ENCODE measurements at places on chromosomes 1 and 21.

DNA sequence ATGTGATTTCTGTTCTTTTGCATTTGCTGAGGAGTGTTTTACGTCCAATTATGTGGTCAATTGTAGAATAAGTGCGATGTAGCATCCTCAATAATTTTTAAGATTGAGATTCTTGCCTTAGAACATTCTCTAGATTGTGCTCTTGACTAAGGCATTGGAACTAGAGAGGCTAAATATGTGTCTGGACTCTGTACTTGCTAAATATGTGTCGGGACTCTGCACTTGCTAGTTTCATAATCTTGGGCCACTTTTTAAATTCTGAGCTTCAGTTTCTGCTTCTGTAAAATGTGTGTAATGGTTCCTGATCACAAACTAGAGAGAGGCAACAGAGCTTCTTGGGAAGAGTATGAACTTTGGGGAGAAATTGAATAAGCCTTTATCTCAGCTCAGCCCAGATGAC is 21.6 kb downstream of the HLX start:
- no peak for DNase-seq

DNA sequence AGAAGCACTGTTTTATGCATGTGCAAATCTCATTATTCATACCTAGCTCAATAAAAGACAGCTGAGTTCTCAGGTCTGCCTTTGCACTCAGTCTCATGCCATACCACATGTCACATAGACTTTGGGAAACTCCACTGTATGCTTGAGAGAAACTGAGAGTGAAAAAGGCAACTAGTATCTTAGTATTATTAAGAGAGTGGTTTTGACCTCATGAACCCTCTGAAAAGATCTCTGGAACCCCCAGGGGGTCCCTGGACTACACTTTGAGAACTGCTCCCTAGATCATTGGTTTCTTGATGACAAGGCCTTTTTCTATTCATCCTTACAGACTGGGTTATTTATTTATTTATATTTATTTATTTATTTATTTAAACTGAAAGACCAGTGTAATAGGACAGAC is 3.7 kb upstream of the RHEX start:
- DNase-seq = no peak

GRCh38 chr21:27580276-27580675 is 613.4 kb upstream of the ADAMTS5 start:
- DNase-seq = no peak

GRCh38 chr1:76511558-76512179 is 355.6 kb upstream of the ST6GALNAC5 start:
- DNase-seq = no peak

DNA sequence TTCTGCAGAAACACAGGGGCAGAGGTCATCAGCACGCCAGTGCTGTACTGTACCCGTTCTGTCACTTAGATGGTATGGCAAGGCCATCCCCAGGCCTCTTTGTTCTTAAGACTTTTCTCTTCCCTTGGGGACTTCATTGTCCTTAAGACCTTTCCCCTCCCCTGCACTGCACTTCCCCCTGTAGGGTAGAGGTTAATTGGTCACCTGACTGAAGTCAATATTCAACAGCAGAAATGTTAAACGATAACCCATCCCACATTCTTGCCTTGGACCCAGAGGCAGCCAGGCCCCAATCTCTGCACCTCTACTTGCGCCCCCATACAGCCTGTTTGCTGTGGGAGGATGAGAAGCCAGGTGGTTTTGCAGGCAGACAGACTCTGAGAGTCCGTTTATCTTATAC is 10.2 kb downstream of the PHGDH start:
- no peak for DNase-seq

GRCh38 chr1:230707732-230708630 is 5.9 kb downstream of the AGT start:
- no peak for DNase-seq

DNA sequence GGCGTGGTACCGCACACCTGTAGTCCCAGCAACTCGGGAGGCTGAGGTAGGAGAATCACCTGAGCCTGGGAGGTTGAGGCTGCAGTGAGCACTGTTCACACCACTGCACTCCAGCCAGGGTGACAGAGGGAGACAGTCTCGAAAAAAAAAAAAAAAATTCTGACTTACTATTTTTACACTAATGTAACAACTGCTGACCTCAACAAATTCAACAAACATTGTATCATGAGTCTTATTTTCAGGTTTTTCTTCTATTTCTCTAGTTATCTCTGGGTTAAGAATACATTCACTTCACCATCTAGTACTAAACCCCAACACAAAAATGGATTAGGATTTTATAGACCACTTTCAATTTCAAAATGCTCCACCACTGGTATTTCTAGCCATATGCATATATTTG is 72.9 kb downstream of the UBR4 start:
- no peak for DNase-seq

GRCh38 chr1:37305841-37306240 is 168.5 kb upstream of the ZC3H12A start:
- no peak for DNase-seq

DNA sequence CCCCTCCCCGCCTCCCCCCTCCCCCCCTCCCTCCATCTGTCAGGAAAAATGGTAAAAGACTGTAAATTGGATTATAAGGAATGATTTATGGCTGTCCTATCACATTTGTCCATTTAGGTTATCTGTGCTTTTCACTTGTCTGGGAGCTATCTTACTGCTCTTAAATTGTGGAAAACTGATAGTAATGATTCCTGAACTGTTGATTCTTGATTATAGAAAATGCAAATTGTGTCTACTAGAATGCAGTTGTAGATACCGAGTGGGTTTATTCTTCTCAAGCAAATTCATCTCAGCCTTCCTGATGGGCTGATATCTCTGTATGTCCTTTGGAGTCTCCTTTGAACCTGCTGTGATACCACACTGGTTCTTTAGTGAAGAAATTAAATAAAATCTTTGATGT is 12.3 kb downstream of the RYR2 start:
- DNase-seq = no peak

DNA sequence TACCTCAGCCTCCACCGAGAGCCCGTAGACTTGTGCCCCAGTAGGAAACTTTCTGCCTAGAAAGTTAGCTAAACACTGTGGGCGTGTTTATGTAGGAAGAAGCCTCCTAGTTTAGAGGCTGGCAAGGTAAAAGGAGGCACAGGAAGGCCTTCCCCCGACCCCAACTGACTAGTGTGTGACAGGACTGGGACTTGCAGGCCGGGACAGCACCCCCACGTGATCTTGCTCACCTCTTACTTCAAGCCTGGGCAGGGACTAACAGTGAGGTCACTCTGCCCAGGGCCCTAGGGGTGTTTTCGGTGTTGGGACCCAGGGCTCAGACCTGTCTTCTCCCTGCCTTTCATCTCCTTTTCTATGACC is 392 bp upstream of the TAGLN2 start:
- peak; percentile 39 for DNase-seq

DNA sequence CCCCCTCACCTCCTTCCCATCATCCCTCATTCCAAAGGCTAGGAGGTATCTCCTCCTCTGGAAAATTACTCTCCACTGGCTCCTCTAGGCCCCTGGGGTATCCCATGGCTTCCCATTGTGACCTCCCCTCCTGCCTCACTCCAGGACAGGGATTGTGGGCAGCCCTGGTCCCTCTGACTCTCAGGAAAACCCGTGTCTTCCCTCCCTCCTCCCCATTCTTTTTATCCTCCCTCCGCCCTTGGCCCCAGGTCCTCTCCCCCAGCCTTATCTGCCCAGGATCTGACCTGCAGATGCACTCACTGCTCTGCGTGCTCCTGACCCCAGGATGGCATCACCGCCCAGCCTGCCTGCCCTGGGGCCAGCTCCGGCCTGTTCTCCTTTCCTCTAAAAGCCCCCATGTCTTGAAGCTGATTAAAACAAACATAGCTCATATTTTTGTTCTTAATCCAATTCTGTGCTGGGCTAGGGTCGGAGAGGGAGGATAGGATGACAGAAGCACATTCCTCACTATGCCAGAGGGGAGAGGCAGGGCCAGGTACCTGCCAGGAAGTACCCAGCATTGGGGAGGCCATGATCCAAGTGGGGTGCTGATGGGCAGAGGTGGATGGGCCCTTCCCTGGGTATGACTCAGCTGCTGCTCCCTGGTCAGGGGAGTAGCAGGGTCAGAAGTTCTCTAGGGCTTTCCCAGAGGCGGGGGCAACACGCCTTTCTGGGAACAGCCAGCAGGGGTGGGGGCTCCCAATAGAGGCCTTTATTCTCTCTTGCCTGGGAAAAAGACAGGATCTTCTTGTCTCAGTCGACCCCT is 13.8 kb upstream of the UBL4B start:
- DNase-seq = no peak

- DNase-seq = no peak
Observed at GRCh38 chr1:155990005-155990739, 11.8 kb upstream of the ARHGEF2 start.

GRCh38 chr1:156577550-156577949 is 2.0 kb upstream of the TTC24 start:
- DNase-seq = no peak

DNA sequence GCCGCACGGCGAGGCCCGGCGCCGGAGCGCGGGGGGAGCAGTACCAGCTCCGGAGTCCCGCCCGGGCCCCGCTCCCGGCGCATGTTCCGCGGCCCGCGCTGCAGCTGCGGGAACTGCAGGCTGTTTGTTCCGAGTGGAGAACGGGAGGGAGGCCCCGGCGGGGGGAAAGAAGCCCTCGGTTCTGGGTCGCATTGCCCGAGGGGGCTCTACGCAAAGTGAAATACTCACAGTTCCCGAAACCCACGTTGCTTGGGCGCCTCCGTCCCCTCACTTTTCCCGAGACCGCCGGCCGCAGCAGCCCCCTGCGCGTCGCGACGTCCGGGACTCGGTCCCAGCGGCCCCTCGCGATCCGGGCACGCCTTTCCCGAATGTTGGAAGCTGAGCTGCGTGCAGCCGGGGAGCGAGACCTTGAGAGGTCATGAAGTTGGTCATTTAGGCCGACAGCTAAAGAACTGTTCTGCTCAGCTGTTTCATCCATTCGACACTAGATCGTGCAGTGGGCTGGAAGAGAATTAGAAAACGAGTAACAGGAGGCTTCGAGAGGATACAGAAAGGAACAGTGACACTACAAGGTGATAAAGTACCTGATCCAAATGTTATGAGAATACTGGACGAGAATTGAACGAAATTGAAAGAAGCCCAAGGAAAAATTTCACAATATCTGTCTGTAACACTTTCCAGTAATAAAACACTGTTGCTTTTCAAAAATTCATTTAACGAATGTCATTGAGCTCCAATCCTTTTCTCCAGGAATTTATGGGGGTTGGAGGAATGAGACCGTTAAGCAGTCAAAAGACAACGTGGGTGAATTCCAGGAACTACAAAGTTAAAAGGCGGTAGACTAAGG is 657 bp upstream of the LIN9 start:
- DNase-seq = peak; percentile 49

GRCh38 chr21:14271053-14271452 is 55.1 kb downstream of the RBM11 start:
- no peak for DNase-seq
